ENCODE measurements at places on chromosomes 4 and X. TPM values are rescaled to one million over a fixed set of nuclear protein-coding genes. Genes with fewer than 3 reads are reported as not detected.

GRCh38 chrX:106481341-106481740 lies 130.4 kb upstream of the RADX start:
- DNase-seq, result no peak

The CENPVL2 gene
- total RNA-seq, result not detected

The AFM gene
- total RNA-seq, result not detected

The CXCL10 gene
- total RNA-seq, result not detected

The GC gene
- total RNA-seq, result not detected

DNA sequence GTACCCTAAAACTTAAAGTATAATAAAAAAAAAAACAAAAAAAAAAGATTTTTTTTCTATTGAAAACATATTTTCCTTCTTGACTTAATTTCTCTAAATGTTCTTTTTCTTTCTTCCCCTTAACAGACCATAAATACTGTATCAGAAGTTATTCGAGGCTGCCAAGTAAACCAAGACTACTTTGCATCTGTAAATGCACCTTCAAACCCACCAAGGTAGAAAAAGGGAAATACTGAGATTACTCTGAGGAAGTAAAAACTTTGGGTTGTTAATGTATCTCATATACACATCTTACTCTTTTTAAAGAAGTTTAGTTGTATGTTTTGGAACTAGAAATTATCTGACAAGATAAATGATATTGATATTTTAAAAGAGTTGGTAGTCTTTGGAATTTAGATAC lies 65.6 kb downstream of the USO1 start:
- no peak for DNase-seq

The DHRSX gene
- total RNA-seq, result 31.0 TPM

The TMEM31 gene
- total RNA-seq, result not detected

The FANCB gene
- 0.54 TPM for total RNA-seq

The SYNPO2 gene
- total RNA-seq, result 206 TPM

- no peak for DNase-seq
Observed at GRCh38 chr4:73347497-73347896, 56.6 kb upstream of the ALB start.

DNA sequence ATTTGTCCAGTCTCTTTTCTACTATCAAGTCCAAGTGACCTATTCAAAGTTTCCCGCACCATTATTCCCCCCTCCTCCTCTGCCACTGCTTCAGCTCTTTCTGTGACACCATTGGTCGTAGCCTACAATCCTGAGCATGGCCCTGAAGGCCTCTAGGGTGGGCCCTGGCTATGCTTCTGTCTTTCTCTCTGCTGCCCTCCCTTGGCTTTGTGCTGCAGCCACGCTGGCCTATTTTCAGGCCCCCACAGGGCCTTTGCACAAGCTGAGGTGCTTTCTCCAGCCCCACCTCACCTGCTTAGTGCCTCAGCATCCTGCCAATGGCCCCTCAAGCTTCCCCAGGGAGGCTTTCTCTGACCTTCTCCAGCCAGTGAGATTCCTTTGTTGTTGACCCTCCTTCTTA lies 156.5 kb downstream of the NHS start:
- no peak for DNase-seq

DNA sequence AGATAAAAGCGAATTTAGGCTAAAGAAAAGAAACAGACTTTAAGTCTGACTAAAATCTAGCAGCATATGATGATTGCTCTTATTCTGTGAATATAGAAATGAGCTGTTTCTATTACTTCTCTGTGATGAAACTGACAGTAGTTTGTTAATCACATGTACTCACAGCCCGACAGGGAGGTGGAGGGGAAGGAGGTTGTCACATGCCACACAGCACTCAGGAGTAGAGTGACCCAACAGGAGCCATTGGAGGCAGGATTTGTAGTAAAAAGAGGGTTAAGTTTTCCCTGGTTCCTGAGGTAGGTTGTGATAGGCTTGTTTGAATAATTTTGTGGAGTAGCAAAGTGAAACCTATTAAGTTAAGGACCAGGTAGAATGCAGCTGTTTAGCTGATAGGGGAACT lies 495.9 kb downstream of the CENPC start:
- no peak for DNase-seq

DNA sequence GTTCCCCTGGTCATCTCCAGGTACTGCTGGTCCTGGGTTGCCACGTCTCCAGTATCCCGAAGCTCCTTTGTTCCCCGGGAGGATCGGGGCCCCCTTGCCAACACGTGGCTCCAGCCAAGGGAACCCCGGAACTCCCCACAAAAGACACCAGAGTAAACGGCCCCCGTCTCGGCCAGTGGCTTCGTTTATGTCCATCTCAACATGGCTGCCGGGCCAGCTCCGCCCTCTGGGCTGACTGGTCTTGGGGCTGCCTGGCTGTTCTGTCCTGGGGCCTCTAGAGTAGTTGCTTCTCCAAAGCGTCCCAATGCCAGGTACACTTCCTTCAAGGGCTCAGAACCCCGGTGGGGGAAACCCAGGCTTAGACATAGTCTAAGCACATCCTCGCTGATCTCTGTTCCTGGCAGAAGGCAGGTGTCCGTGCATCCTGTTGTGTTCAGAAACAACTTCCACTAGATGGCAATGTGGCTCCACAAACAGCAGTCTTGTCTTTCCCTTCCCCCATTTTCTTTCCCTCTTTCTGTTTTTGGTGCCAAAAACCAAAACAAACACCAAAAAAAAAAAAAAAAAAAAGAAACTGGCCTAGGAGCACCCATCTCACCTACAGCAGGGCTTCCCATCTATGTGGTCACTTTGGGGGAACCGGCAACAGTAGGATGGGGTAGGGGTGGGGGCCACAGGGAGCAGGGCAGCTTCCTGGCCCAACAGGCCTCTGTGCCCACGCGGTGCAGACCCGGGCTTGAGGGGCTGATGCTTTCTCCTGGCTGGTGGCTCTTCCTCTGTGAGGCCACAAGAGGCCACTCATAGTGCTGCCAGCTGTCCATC lies 35.3 kb downstream of the NBDY start:
- DNase-seq, result no peak

- DNase-seq, result no peak
Observed at GRCh38 chr4:149523039-149523438, 292.6 kb downstream of the IQCM start.

The SH2D1A gene
- not detected for total RNA-seq

The TBX22 gene
- 0.38 TPM for total RNA-seq

The SEC24D gene
- total RNA-seq, result 12.2 TPM

GRCh38 chr4:154490583-154491340 lies 837 bp downstream of the DCHS2 start:
- no peak for DNase-seq

DNA sequence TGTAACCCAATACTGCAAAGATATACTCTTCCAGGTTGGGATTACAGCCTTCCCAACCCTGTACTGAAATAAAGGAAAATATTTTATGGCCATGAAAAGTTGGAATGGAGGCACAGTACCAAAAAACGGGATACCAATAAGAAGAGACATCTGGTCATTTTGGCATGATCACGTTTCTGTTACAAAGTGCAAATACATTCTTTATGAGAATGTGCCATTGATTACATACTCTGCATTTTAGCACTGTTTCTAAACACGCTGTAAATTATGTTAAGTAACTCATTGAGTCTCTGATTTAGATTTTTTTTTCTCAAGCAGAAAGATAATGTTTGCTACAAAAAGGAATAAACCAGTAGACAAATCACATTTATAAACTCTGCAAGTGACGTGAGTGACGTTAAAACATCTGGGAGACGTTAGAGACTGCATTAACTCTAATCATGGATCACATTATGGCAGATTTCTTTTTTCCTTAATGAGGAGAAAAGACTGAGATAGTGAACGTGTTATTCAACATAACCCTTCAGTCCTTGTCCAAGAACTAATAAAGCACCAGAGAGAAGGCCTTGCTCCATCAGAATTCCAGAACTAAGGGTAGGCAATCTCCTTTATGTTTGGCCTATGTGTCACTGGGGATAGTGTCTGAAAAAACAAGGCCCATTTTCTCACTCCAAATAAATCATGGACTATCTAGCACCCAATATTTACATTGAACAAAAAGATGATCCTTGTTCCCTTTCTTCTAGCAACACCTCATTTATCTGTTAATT lies 31.0 kb downstream of the UNC5C start:
- no peak for DNase-seq

- DNase-seq, result no peak
Observed at GRCh38 chr4:189087971-189088370, 852.7 kb upstream of the FRG1 start.

All from Right ventricle myocardium inferior (tissue), 1 donor.